NCI-H1417 (cell line): ENCODE measurements at places on chromosomes 1 and 21.

DNA sequence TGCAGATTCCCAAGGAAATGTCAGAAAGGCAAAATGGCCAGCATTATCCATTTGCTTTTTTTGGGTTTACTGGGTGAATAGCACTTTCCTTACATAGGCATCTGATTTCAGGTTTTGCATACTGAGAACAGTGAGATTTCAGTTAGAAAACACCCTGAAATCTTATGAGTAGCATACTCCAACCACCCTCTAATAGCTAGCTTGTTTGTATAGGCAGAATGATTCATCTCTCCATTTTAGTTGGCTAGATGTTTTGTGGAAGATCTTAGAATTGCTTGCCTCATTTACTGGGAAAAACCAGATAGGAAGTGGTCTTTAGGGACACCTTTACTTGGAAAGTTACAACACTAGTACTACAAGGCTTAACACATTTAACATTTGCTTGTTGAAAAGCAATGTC lies 10.4 kb downstream of the KYAT3 start:
- no peak for DNase-seq

GRCh38 chr1:23936481-23937176 lies 23.0 kb upstream of the PNRC2 start:
- no peak for DNase-seq

DNA sequence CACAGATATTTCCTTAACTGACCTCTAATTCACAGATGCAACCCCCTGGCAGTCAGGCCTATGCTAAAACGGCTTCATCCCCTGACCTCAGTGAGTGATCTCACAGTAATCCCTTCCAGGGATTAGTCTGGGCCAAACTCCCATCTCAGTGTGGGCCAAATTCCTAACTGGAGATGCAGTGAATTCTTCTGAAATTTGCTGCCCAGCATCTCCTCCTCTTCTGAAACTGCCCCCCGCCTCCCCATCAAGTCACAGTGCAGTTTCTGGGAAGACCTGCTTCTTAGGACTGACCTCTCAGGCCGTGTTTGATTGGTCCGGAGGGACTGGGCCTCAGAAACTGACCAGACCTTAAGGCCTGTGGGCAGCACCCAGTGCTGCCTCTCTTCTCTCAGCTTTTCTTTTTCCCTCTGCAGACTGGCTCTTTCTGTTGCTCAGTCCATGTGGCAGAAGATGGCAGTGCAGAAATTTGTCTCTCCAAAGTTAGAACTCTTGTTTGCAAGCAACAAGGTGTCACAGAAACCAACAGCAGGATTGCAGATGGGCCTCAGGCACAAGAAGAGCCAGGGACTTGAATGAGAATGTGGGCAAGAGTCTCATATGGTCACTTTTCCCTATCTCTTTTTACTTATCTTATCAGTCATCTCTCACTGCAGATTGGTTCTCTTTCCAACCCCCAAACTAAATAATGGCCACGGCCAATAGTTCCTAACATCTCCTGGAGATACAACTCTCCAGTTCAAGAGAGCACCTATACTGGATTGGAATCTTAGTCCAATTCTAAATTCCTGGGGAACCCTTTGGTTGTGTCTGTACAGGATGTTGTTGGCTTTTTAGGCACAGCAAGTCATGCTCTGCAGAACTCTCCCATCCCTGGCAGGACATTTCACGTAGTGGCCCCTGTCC lies 95.5 kb upstream of the RALGPS2 start:
- no peak for DNase-seq

- no peak for DNase-seq
Observed at GRCh38 chr21:35533893-35534292, 484.8 kb upstream of the RUNX1 start.
